ENCODE measurements at places on chromosomes 13 and 19.
A peak's percentile ranks its signal among the peaks of the same experiment; 100 is the strongest.

GRCh38 chr13:98488736-98489135 lies 88.2 kb downstream of the STK24 start:
- DNase-seq, result no peak

DNA sequence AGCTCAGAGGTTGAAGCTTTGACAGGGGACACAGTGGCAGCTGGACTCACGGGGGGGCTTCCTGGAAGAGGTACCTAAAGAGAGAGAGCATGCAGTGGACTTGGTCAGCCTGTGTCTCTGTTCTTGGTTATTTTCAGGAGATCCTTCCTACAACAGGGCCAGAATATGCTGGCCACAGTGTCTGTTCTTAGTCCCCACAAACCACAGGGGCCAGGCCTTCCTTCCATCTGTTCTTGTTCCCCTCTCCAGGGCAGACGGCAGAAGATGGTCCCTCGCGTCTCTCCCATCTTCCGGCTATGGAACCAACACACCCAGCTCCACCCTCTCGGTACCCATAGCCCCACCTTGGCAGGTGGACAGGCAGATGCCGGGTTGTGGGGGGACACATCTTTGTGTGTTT lies 24.8 kb downstream of the MAST3 start:
- no peak for DNase-seq

DNA sequence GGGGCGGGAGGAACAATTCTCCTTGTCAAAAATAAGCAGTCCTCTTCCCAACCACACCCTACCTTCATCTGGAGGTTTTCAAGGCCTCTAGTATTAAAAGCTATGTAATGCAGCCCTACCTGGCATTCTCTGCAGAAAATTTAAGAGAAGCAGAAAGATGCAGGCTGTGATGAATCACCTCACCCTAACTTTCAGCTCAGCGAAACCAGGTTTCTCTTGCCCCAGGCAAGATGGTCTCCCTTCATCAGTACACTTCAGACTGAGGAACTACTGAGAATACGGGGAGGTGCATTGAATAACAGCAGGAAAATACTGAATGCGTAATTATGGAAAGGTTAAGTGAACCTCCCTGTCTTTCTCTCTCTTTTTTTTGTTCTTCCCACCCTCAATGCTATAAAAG lies 437.6 kb upstream of the KLF12 start:
- DNase-seq, result peak; percentile 24

GRCh38 chr13:37366044-37366770 lies 232.4 kb downstream of the POSTN start:
- no peak for DNase-seq

GRCh38 chr19:23049256-23049655 lies 46.3 kb upstream of the ZNF728 start:
- DNase-seq, result no peak

DNA sequence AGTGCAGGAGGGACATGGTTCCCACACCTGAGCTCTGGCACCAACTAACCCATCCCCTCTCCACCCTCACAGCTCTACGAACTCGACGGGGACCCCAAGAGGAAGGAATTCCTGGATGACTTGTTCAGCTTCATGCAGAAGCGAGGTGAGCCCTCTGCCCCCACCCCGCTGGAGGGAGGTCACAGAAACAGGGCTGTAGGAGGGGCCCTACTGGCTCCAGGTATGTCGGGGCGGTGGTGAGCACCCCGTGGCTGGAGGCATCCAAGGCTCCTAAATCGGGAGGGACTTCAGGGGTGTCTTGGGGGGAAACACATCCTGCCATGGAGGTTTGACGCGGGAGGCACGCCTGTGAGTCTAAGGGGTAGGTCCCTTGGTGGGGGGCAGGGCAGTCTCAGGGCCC lies 24.1 kb upstream of the WDR18 start:
- no peak for DNase-seq

GRCh38 chr13:65454403-65454802 lies 1775.7 kb downstream of the PCDH9 start:
- no peak for DNase-seq

DNA sequence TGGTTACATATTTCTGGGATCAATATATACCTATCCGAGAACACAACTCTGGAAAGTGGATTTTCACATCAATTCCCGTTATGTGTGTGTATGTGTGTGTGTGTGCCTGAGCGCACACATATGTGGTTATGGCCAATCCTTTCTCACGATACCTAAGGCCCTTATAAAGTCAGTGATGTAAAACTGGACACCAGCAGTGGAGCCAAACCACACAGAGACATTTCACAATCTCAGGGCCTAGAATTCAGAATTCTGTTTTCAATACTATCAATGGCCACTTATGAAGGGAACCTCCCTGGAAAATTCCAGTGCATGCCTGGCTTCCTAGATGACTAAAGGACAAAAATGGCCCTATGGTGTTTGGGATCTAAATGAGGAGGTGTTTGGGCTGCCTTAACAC lies 187.3 kb upstream of the UBL3 start:
- no peak for DNase-seq

- no peak for DNase-seq
Measured at GRCh38 chr19:34489175-34489574, 7.6 kb downstream of the WTIP start.

DNA sequence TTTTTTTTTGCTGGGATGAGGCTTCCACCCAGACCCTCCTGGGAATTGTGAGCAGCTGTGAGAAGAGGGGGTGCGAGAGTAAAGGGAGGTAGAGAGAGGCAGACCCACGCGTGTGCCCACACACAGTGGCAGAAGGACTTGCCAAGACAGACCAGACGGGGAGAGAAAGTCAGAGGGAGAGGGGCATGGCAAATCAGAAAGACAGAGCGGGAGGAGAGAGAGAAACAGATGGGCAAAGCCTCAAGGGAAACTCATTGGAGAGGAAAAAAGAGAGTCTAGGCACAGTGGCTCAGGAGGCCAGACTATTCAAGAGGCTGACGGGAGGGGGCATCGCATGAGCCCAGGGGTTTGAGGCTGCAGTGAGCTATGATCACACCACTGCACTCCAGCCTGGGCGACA lies 17.0 kb downstream of the CATSPERG start:
- DNase-seq, result no peak

- DNase-seq, result no peak
Measured at GRCh38 chr13:66128201-66128600, 1101.9 kb downstream of the PCDH9 start.

GRCh38 chr13:48562296-48563066 lies 29.6 kb upstream of the RCBTB2 start:
- peak; percentile 30 for DNase-seq

GRCh38 chr19:49889687-49890348 lies 6.9 kb downstream of the IL4I1 start:
- peak; percentile 61 for DNase-seq

DNA sequence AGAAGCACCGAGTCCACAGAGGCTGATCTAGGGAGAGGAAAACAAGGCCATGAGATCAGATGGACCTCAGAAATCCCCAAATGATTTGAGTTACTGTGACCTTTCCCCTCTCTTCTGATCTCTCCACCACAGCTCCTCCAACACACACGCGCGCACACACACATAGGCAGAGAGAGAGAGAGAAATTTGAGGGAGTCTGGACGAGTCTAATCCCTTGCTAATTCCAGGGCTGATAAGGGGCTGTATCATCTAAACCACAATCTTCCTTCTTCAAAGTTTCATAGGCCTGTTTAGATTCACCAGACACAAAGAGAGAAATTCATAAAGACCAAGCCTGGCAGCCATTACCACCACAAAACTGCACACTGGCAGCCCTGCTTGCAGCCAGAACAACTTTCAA lies 8.6 kb downstream of the ZFP82 start:
- no peak for DNase-seq

DNA sequence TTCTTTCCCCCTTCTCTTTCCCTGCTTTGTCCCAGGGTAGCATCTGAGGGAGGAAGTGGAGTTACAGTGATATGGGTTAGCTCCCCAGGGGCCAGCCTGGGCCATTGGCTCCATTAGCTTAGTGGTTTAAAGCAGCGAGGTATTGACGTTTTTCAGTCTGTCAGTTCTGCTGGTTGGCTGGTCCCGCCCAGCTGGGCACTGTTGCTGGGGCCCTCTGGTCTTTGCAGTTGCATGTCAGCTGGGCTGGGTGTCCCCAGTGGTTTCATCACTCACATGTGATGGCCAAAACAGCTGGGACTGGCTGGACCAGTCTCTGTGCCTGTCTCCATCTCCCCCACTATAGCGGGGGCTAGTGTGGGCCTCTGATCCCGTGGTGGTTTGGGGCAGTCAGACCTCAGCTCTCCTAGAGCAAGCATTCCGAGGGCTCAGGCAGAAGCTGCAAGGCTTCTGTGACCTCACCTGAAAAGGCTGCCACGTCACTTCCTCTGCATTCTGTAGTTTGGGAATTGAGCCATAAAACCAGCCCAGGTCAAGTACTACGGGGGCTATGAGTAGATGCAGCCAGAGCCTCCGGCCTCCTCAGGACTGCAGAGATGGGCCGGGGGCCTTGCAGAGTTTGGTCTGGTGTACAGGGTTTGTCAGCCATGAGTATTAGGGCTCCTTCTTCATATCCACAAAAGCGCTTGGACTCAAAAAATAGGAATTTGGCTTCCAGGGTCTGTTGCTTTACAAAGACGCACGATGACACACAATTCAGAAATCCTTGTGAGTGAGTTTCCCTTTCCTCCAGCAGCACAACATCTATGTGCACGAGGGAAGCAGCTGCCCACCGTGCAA lies 30.0 kb downstream of the TSSK6 start:
- no peak for DNase-seq

GRCh38 chr13:79919091-79919490 lies 421.8 kb downstream of the SPRY2 start:
- DNase-seq, result no peak

DNA sequence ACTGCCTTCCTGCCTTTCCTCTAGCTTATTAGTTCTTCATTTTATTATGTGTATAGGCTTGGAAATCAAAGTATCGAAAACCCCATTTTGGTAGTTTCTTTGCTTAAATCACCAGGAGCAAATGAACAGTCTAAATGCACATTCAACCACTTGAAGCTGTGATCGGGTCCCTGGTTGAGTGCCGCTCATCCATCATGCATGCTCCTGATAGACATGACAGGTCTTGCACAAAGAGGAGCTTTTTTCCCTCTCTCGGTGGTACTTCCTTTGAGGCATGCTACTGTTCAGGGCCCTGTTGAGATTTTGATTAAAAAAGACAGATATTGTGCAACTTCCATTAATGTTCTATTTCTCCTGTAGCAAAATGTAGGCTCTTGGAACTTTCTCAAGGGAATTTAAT lies 185.8 kb downstream of the OLFM4 start:
- no peak for DNase-seq

DNA sequence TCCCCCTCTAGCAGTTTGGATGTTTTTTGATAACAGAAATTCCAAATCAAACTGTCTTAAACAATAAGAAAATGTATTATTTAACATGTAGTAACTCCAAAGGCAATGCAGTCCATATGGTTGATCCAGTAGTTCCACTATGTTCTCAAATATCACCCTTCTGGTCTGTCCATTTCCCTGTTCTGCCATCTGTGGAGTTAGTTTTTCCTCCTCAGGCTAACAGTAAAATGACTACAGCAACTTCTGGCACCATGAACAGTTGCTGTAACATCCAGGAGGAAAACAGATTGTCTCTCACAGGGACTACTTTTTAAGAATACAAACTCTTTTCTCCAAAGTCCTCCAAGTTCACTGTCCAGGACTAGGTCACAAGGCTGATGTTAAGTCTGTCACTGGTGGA lies 455.4 kb downstream of the FGF14 start:
- no peak for DNase-seq

GRCh38 chr13:59479629-59480028 lies 684.1 kb downstream of the DIAPH3 start:
- DNase-seq, result no peak

- DNase-seq, result no peak
Measured at GRCh38 chr19:410243-410781, 1.4 kb upstream of the C2CD4C start.

DNA sequence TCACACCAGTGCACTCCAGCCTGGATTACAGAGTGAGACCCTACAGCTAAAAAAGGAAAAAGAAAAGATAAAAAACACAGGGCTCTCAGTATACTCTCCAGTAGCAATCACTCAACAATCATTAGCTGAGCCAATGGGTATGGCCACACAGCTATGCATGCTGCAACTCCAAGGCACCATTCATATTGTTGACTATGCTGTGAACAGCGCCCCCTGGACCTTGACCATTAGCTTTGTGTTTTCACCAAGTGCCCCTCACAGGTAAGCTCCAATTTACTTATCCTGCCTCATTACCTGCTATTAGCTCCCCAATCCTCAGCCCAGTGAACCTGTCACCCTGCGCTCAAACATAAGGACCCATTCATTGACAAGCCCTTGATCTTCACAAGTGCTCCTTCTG lies 35.8 kb downstream of the ZIC5 start:
- no peak for DNase-seq

- DNase-seq, result no peak
Measured at GRCh38 chr13:44768775-44769581, 192.8 kb upstream of the TSC22D1 start.

- peak; percentile 32 for DNase-seq
Measured at GRCh38 chr19:37691881-37692504, 27.6 kb downstream of the ZNF607 start.

DNA sequence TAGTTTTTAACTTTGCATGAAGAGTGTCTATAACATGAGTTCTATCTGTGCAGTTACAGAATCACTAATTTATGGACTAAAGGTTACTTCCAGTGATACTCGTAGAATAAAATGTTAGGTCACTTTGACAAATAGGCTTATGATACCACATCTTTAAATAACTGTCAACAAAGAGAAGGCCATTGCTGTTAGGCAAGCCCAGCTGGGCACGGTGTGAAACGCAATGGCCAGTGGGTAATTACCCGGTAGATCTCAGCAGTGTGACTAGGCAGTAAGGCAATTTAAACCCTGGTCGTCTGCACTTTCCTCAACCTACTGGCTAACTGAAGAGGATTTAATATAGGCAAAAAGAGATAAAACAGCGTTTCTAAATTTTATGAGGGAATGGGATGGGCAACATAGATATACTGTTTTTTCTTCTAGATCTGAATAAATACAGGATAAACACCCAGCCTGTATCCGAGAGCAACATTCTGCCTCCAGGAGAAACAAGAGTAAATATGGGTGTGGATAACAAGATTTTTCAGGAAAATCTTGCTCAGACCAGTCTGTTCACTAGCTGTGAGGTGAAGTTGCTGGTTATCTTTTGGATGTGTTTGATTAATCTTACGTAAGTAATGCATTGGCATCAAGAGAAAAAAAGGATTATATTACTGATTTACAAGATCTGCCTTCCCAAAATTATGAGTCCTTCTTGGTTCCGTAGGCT lies 631.3 kb downstream of the EFNB2 start:
- no peak for DNase-seq

- DNase-seq, result no peak
Measured at GRCh38 chr13:74035896-74036295, 98.3 kb downstream of the KLF12 start.

- DNase-seq, result peak; percentile 51
Measured at GRCh38 chr13:48112896-48113755, 18.2 kb upstream of the MED4 start.

- DNase-seq, result no peak
Measured at GRCh38 chr19:40947573-40947972, 43.5 kb upstream of the CYP2B6 start.

DNA sequence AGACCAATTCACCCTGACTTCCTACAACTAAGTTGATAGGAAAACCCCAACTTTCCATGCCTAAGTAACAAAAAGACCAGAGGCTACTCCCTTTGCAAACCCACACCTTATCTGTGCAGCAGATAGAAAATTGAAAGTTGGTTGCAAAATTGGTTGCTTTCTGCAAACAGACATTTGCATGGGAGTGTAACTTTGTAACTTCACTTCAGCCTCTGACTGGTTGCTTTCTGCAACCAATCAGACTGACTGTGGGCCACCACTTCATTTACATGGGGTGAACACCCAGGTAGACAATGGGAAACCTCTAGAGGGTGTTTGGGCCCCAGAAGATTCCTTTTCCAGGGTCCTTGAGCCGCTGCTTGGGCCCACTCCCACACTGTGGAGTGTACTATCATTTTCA lies 9.8 kb downstream of the TEX30 start:
- no peak for DNase-seq
